ENCODE measurements at places on chromosomes 4 and X.

- no peak for DNase-seq
Measured at GRCh38 chrX:76893930-76894329, 466.4 kb downstream of the MAGEE1 start.

DNA sequence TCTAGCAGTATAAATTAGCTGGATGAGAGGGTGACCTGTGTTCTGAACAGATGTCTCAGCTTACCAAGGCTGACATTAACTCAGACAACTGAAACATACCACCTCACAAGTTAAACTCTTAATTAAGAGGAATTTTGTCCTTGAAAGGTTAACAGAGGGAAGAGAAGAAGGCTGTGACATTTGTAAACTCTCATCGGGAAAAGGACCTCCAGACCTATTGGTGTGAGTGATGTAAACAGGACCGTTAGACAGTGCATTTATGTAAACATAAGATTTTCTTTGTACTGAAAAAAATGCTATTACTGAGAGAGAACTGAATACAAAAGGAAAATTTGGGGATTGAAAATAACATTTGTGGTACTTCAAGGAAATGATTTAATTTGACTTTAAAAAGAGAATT, 308.4 kb upstream of the DIAPH2 start:
- no peak for DNase-seq

DNA sequence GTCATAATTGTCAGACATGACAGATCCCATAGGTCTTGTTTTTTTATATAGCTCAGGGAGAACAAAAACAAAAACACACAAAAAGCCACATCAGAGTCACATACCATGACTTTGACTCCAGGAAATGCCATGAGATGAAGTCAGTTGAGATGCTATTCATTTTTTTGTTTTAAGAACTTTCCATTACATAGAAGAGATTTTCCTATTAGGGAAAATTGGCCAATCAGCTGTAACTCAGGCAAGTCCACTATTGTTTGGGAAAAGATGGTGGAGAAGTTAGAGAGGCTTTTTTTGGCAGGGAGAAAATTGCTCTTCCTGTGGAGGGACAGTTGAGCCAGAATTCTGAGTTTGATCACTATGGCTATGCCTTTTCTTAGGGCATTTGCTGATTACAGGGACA, 72.6 kb downstream of the SMARCA5 start:
- DNase-seq: peak; percentile 23

DNA sequence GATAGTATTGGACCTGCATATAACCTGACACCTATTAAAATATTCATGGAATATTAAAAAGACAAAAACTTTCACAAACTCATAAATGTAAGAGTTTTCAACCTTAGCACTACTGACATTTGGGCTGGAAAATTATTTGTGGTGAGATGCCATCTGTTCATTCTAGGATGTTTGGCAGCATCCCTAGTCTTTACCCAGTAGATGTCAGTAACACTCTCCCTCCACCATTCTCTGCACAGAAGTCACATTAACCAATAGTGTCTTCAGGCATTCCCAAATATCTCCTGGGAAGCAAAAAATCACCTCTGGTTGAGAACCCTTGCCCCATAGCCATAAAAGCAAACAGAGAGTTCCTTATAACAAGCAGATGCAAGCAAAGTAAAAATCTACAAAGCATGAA, 41.4 kb upstream of the NDST4 start:
- DNase-seq: peak; percentile 55

GRCh38 chr4:21117541-21118180, 417.4 kb downstream of the PACRGL start:
- DNase-seq: no peak

Data from fibroblast of mammary gland (primary cell).